ENCODE measurements at places on chromosomes 12 and 14.

- DNase-seq, result no peak
These were observed 11.0 kb upstream of the NCOR2 start for GRCh38 chr12:124578445-124578844.

GRCh38 chr12:104957719-104958000 is 430 bp downstream of the SLC41A2 start:
- no peak for DNase-seq

DNA sequence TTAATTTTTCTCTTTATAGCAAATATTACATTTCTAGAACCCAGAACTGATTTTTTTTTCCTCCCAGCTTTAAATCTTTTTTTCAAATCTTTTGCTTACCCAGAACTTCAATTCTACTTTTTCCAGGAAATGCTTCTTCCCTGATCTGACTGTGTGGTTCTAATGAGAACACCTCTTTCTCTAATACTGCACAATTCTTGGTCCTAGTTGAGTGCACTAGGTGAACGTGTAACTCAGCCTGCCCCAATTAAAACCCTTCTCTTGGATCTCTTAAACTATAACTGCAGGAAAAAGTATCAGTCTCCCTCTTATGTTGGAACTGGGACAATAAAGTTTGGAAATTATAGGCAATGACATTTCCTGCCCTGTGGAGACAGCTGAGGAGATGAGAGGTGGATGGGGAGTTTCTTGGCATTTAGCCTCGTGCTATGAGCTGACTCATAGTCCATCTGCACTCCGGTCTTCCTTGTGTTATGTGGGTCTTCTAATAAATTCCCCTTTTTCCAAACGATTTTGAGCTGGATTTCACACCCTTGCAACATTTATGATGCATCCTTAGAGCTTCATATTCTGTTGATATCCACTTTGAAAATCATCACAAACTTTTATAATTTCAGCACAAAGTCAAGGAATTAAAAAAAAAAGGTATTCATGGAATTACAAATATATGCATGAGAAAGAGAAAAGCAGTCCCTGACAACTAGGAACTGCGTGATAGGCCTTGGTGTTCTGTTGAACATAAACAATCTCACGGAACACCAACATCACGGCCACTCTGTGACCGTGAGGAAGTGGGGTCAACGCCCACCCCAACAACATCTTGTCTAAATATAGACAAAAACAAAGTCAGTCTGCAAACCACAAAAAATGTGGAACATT is 52.4 kb downstream of the BRMS1L start:
- no peak for DNase-seq

DNA sequence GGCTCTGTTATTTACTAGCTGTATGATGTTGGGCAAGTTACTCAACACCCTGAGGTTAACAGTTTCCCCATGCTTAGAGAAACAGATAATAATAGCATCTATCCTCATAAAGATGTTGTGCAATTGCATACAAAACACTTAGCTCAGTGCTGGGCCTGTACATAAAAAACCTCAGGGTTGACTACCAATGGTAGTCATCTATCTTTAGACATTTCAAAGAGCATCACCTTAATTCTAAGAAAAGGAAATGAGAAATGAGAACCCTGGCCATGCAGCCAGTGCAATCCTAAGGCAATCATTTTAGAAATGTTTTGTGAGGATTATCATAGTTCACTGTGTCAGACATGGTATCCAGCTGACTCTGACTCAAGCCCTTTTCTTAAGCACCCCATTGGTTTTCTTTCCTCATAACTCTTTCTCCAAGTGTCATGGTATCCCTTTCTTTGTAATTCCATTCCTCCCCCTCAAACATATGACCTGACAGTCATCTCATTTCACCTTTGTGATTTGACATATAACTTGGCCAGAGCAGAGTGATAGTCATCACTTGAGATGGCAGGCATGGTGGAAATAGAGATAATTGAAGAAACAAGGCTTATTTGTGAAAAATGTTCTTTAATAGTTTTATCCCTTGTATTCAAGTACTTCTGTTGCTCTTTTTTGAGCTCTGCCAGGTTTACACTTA is 29.5 kb upstream of the OSBPL8 start:
- no peak for DNase-seq

GRCh38 chr12:109273354-109273753 is 35.7 kb downstream of the FOXN4 start:
- DNase-seq, result no peak

GRCh38 chr12:49332441-49332861 is 4.5 kb downstream of the C1QL4 start:
- peak; percentile 79 for DNase-seq

DNA sequence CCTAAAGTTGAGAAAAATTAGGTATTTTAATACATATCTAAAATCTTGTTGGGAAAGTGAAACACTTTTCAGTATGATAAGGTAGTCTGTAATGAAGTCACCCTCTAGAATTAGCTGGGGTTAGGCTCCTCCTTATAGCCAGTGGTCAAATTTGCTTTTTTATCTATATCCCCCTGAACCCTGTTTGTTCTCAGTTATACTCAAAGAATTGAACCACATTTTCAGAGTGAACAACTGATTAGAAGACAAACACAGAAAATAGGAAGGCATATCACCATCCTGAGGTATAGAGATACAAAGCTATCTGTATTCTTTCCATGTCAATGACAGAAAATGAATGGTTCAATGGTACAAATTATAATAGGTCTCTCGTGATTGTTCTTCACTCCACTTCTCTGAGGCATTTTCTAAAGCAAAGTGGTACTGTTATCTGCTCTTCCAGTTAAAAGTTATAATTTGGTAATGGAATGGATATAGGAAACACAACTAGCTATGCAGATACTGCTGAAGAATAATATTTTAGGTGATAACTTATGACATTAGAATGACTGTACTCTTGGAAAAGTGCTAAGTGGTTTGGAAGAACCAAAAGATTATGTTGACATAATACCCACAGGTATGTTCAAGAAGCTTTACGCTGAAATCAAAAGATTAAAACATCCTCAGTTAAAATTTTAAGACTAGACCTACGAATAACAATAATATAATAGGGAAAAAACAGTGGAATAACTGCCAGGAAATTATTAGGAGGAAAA is 27.6 kb downstream of the WASHC3 start:
- no peak for DNase-seq
